Cerebellar cortex (tissue), 1 donor: ENCODE measurements at places on chromosomes 12 and 14.

DNA sequence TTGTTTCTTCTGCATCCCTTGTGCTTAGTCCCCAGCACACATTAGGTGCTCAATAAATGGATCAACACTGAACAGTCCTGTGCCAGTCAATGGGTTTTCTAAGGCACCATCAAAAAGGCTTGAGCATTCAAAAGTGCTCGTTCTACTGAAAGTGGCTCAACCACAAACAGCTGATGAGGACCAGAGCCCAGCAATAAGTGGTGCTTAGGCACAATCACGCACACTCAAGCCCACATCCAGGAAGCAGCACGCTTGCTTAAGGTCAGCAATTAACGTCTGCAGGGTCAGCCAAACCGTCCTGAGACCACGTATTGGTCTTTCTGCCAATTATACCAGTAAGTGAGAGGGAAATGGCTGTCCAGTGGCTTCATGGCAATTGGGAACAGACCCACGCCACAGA is 56.5 kb downstream of the PRIMA1 start:
- DNase-seq: no peak

DNA sequence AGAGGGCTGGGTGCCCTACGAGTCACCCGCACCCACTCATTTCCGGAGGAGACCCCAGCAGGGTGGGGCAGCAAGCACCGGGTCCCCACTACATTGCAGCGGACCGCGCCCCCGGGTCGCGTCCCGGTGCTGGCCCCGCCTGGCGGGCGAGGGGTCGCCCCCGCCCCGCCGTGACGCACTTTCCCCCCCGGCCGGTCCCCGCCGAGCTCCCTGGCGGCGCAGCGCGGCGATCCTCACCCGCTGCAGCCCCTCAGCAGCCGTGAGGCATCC is 106.1 kb downstream of the PRICKLE1 start:
- DNase-seq: no peak

- DNase-seq: no peak
Observed at GRCh38 chr12:98847242-98847641, 202.2 kb downstream of the APAF1 start.

GRCh38 chr12:56236091-56236490 is 6.2 kb downstream of the SLC39A5 start:
- DNase-seq: no peak

DNA sequence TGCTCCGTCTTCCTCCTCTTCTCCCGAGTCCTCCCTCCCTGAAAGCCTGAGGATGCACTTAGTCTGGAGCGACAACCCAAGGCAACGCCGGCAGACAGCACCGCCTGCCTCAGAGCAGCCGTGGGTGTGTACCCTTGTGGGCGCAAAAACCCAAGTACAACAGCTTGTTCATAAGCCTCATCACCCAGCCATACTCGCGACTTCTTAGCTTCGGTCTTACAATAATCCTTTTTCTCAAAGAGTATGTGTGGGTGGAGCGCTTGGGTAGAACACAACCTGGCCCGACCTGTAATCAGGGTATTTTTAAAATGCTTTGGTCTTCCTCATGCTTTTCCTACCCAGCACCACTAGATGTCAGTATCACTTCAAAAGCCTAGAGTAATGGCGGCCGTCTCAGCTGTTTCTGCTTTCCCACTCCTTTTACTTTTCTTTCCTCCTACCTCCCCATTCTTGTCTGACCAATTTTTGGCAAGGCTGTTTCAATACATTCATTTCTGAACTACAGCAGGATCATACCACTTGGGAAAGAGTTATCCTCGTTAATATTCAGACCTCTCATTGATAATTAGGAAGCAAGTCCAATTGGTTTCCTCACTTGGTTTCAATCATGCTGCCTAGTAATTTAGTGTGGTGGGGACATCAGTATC is 198.9 kb downstream of the EPS8 start:
- peak; percentile 79 for DNase-seq

DNA sequence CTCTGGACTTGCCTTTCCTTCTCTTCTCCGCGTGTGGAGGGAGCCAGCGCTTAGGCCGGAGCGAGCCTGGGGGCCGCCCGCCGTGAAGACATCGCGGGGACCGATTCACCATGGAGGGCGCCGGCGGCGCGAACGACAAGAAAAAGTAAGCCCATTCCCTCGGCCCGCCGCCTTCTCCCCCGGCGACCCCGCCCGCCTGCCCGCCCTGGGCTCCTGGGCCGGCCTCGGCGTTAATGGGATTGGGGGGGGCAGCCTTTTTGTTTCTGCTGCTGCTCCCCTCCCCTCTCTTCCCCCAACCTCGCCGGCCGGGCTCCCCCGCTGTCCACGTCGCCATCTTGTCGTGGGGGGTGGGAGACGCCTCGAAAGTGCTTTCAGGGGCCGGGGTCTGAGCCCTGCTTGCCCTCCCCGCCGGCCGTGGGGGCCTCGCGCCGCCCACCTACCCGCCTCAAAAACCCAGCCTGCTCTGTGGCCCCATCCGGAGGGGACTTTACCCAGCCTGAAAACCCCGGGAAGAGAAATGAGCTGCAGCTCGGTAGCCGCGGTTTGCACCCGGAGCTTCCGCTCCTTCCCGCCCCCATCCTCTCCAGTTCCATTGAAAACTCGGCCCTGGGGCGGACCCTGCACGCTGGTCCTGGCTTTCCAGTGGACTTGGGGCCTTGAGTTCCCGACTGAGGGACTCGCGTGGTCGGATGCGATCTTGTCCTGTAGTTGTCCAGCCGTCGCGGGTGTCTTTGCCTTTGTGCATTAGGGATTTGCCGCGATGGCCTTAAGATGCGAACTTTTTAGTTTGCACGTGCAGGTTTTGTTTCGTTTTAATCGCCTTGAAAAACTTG is 598 bp downstream of the HIF1A start:
- peak; percentile 59 for DNase-seq

DNA sequence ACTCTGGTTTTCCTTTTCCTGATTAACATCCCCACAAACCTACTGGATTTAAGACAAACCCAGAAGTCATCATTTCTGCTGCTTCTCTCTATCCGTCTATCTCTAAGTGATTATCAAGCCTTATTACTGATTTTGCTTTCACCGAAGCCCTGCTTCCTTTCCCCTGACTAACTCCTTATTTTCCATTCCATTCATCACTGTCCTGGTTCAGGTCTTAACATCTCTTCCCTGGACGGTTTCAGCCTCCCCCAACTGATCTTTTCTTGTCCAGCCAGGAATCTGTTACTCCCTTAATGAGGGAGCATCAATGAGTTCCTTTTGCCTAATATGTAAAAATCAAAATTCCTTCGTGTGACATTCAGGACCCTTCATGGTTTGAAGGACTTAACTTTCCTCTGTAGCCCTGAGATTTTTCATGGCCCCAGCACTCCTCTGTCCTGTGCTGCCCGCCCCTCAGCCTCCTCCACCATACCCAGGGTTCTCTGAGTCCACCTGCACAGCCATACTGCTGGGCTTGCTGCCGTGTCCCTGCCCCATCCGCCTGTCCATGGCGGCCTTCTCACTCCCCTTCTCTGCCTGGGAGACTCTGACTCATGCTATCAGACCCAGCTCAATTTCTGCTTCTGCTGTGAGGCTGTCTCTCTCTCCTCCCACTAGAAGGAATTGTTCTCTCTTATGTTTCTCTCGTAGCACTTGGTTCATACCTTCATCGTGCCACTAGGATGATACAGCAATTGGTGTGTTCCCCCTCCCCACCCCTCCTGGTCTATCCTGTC is 167.8 kb upstream of the HIF1A start:
- DNase-seq: no peak

DNA sequence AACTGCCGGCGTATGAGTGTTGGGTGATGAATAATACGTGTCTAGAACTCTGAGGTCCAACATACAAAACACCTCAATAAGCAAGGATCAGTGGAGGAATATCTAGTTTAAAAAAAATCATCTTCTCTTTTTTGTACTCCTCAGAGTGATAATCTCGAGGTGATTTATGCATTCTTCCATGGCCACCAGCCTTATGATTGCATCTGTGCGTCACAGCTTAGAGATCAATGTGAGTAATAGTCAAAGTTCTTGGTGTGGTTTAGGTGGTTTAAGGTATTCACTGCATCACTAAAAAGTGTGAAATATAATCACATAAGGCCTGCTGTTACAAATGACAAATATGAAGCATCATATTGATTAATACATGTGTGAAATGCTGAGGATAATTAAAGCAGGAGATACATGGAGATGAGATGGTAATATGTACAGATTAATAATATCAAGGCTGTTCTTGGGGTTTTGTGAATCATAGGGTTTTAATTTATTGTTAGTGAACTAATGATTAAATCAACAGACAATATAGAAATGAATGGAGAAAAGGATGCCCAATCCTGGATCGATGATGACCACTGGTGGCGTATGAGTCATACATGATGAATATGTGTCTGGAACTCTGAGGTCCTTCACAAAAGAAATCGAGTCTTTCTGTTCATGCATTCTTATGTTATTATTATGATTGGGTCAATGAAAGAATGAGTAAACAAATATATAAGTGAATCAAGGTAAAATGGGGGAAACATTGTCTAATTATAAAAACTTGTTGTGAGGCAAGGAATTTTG is 68.8 kb upstream of the RTL1 start:
- DNase-seq: no peak

DNA sequence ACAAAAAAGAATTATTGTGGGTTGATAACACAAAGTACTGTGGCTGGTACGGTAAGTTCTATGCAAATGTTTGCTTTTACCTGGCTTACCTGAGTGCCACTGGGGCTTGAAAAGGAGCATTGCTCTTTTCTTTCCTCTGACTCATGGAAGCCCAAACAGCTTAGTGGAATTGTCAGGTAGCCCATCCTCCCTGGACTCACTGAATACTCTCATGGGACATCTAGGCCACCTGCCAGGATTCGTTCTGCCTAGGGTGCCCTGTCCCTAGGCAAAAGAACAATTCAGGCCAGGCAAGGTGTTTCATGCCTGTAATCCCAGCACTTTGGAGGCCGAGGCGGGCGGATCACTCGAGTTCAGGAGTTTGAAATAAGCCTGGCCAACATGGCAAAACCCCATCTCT is 22.5 kb upstream of the YAF2 start:
- DNase-seq: no peak

GRCh38 chr12:132651444-132652100 is 33.0 kb downstream of the P2RX2 start:
- no peak for DNase-seq

- DNase-seq: no peak
Observed at GRCh38 chr14:54713379-54713778, 146.5 kb downstream of the SAMD4A start.

- no peak for DNase-seq
Observed at GRCh38 chr14:24843494-24843893, 206.5 kb downstream of the STXBP6 start.

GRCh38 chr14:87989956-87990299 is 3.1 kb downstream of the GALC start:
- no peak for DNase-seq

DNA sequence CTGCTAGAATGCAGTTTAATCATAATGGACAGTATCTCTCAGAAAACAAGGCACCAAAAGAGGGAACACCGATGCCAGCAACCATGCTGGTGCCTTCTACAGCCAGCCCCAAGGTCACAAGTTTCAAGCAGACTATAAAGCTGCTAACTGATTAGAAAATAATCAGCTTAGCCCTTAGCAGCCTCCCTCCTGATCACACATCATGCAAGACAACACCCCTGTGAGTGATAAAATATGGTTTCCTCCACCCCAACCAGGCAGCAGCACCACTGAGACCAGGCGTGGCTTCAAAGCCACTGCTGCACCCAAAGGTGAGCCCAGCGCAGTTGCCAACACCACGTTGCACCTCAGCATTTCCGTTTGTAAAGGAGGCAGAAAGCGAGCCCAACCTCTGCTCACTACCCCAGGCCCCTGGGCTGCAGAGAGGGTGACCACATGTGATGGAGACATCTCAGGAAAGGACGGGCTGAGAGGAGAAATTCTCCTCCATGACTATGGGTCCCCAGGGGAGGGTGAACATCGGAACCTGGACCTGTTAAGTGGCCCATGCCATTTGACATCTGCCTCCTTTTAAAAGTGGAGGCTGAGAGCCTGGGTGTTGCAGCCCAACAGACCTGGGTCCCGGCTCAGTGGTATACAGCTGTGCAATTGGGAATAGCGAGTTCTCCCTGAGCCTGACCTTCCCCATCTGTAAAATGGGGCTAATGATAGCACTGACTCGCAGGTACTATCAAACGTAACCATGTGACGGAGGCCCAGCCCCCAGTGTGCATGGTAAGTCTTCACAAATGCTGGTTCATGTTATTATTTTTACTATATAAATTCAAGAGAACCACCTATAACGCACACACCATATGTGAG is 11.5 kb downstream of the ZFP36L1 start:
- no peak for DNase-seq
